Activated CD4-positive, alpha-beta T cell treated with anti-CD3 and anti-CD28 coated beads, Interleukin-2, amount 50 U/mL, for 48 hours (primary cell): ENCODE measurements at places on chromosomes 7 and 10.

- DNase-seq, result no peak
Measured at GRCh38 chr7:101739775-101740398, 77.5 kb upstream of the CUX1 start.

DNA sequence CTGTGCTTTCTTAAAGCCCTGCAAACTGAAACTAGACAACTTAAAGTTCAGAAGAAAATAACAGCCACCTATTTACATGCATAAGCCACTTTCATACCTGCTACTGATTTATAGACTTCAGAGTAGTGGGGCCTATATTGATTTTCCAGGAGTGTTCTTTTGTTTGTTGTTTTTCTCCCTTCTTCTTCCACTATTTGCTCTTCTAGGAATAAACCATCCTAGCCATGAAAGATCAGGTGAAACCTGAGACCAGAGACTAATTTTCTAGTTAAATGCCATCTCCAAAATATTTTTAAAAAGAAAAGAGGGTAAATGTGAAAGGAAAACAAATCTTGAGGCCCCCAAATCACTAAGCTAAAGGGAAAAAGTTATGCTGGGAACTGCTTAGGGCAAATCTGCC, 72.4 kb upstream of the C1GALT1 start:
- DNase-seq, result no peak

GRCh38 chr10:49166484-49167400, 21.4 kb downstream of the TMEM273 start:
- DNase-seq, result no peak

DNA sequence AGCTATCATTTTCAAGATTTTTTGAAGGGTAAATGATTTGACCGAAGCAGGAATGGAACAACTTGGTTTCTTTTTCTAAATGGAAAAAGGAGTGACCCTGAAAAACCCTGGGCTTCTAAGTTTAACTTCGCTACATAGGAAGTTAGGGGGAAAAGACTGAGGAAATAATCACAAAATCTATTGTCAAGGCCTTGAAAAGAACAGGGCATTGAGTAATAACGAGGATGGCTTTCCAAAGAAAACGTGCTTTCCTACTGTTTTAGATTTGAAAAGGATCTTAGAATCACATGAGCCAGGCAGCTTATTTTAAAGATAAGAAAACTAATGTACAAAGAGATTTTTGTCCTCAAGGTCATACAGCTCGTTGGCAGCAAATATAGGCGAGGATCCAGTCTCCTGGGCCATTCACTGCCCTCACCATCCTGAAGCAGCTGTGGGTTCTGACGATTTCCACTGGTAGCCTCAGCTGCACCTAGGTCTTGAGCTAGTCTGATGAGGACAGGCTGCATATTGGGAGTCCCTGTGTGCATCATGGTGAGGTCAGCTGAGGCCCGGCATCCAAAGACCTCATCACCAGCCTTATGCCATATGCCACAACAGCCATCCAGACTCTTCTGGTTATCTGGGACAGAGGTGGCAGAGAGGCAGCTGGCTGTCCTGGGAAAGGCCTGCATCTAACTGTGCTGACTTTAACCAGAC, 384.7 kb upstream of the NRP1 start:
- no peak for DNase-seq

- no peak for DNase-seq
Measured at GRCh38 chr10:12279281-12279680, 70.1 kb upstream of the CAMK1D start.

- DNase-seq, result no peak
Measured at GRCh38 chr10:63133821-63134557, 861 bp downstream of the NRBF2 start.

GRCh38 chr7:8360564-8361153, 72.8 kb upstream of the NXPH1 start:
- DNase-seq, result no peak

- peak; percentile 21 for DNase-seq
Measured at GRCh38 chr10:29811751-29812427, 177.1 kb upstream of the SVIL start.

GRCh38 chr7:4272141-4272540, 410.0 kb upstream of the FOXK1 start:
- DNase-seq, result no peak

DNA sequence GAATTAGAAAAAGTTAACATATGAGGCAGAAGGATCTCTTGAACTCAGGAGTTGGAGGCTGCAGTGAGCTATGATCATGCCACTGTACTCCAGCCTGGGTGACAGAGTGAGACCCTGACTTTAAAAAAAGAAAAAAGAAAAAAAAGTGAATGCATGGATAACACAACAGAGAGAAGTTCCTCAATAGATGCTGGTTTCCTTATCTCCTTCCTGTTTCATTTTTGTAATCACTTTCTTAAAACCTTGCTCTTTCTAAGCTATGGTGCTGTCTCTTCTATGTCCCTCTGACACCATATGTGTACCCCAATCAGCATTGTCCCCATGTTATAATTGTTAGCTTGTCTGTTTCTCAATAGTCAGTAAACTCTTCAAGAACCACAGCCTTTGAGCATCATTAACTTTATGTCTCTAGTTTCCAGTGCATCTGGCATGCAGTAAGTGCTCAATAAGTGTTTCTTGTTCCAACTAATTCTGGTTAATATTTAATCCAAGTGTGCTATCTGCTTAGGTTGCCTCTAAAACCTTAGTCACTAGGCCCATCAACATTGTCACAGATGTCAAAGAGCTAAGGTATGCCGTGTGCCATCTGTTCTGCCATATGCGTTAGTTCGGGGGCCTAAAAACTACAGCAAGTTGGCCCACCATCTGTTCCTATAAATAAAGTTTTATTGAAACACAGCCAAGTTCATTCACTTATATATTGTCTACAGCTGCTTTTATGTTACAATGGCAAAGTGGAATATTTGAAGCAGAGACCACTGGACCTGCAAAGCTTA, 36.2 kb downstream of the MPP7 start:
- DNase-seq, result no peak

GRCh38 chr10:132856869-132857524, 71.0 kb upstream of the NKX6-2 start:
- no peak for DNase-seq

- DNase-seq, result no peak
Measured at GRCh38 chr7:111622084-111622483, 59.8 kb upstream of the IMMP2L start.

DNA sequence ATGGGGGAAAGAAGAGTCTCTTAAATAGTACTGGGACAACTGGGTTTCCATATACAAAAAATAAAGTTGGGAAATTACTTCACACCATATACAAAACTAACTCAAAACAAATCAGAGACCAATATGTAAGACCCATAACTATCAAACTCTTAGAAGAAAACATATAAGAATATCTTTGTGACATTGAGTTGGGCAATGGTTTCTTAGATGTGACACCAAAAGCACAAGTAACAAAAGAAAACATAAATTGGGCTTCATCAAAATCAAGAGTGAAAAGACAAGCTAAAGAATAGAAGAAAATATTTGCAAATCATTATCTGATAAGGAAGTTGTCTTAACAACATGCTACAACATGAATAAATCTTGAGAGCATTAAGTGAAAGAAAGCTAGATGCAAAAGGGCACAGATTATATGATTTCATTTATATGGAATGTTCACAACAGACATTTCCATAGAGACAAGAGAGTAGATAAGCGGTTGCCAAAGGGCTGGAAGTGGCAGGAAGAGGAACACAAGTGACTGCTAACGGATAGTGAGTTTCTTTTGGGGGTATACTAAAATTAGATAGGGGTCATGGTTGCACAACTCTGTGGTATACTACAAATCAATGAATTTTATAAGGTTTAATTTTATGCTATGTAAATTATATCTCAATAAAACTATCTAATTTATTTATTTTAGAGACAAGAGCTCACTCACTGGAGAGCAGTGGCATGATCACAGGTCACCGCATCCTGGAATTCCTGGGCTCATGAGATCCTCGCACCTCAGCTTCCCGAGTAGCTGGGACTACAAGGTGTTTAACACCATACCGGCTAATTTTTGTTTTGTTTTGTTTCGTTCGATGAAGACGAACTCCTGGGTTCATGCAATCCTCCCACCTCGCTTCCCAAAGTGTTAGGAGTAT, 35.4 kb downstream of the JMJD1C start:
- no peak for DNase-seq

DNA sequence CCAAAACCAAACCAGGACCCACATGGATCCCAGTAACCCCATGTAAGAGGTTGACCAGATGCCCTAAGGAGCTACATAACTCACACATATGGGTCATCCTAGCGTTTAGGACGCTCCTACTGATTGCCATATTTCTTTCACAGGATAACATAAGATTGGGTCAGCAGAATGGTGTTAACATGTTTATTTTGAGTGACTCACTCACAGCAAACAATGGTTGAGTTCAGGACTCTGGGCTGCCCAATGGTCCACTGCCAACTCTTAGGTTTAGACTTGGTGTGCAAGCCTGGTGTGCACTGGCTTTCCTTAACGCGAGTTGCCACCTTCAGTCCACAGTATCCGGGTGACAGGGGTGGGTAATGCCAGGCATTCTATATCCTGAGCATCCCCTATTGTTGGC, 211.5 kb downstream of the GPAM start:
- DNase-seq, result no peak

DNA sequence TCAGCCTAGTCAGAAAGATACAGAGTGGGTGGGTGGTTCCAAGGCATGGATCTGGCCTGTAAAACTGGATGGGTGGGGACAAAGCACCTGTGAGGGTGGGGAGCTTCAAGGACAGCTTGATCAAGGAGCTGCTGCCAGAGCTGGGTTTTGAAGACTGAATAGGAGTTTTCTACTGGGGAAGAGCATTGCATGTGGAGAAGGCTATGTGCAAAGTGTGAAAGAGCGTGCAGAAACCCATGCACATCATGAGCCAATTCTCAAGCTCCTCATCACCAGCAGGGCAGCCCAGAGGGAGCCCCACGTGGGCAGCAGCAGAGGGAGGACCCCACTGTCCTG, 58.6 kb downstream of the PDGFA start:
- DNase-seq, result no peak

DNA sequence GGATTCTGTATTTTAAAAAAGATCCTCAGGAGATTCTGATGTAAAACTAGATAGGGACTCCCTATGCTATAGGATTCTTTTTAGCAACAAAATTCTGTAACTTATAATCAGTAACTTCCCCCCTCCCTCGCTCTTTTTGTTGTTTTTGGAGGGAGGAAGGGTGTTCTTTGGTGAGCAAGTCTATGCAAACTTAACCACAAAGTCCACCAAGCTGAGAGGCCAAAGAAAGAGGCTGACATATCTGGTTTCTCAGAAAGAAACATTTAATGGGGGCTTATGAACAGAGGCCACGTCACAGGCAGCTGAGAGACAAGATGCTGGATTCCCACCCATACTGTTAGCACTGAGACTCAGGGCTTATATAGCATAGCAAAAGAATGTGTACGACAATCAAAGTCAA, 14.3 kb upstream of the ABCB5 start:
- DNase-seq, result no peak

- no peak for DNase-seq
Measured at GRCh38 chr10:74179111-74179710, 28.2 kb downstream of the ADK start.

GRCh38 chr10:101601541-101601940, 13.4 kb downstream of the DPCD start:
- no peak for DNase-seq

- no peak for DNase-seq
Measured at GRCh38 chr7:20241194-20241910, 24.2 kb upstream of the MACC1 start.

DNA sequence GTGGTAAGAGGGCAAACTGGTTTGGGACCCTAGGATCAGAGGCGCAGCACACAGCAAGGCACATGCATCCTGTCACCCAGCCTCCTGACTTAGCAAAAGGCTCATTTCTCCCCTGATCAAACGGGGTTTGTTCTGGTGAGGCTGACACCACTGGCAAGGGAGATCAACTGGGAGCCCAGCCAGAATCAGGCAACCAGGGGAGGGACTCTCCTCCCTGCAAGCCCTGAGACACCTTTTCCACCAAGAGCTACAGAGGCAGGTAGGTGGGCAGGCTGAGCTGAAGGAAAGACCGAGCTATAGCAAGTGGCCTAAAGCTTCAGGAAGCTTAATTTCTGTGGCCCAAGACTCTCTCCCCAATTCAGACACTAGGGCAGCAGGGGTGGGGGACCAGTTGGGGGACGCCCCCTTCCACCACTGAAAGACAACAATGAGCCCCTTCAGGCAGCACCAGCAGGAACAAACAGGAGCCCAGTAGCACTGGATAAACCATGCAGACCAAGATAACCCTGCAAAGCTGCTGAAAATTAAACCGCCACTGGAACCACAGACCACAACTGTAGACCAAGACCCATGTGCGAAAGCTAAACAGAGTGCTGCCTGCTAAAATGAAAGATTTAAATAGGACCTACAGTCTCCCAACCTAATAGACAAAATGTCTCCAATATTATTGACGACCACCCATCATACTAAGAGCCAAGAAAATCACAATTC, 27.1 kb upstream of the SAR1A start:
- DNase-seq, result no peak

- no peak for DNase-seq
Measured at GRCh38 chr10:5503477-5503835, 4.1 kb upstream of the CALML5 start.

DNA sequence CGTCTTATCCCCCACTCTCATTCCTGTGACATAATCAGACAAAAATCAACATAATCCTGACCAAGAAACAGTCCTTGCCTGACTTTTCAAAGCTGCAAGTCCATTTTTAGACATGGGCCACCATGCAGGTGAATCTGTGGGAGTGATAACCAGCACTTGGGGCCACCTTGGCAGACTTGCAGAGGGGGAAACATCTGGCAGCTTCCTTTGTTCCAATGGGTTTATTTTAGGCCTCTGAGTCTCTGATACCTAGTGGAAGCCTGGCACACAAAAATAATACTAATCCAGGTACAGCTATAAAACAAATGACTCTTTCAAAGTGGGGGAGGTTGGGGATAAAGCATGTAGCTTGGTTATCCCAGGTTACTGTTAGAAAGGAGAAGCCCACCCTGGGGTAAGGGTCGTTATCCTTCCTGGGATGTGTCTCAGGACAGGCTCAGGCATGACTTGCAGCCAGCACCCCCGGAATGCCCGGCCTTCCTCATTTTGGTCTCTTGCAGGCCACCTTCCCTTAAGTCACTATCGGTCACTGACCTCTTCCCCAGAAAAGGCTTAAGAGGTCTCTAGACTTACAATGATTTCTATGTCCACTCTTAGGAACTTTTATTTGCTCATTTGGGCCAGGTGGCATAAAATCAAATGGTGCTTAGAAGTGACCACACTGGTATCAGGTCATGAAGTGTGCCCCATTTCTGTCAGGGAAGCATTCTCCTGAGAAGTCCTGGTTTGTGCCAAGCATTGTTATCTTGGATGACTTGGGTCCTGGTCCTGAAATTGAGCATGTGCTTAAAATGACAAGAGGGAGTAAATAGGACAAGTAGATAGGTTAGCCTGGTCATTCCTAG, 37.6 kb downstream of the EEPD1 start:
- no peak for DNase-seq

GRCh38 chr10:126041804-126042231, 145.5 kb downstream of the FANK1 start:
- peak; percentile 60 for DNase-seq

GRCh38 chr7:143320620-143321019, 4.7 kb downstream of the CLCN1 start:
- DNase-seq, result no peak

GRCh38 chr7:129906700-129907099, 46.1 kb downstream of the UBE2H start:
- DNase-seq, result no peak
